H1 (cell line): ENCODE measurements at places on chromosomes 2 and 18.
A peak's percentile ranks its signal among the peaks of the same experiment; 100 is the strongest.

GRCh38 chr2:240560480-240561324, 545 bp downstream of the DUSP28 start:
- DNase-seq, result peak; percentile 91
- H3K36me3 ChIP-seq, result no peaks in the 10 kb centered on the region
- H3K27me3 ChIP-seq, result peaks cover 33% of the 10 kb centered on the region
- H3K4me3 ChIP-seq, result peak overlapping the region; percentile 66
- H3K4me1 ChIP-seq, result peaks cover 7% of the 10 kb centered on the region

- no peak overlapping the region for H3K27ac ChIP-seq
- H3K4me1 ChIP-seq, result peaks cover 9% of the 10 kb centered on the region
- no peaks in the 10 kb centered on the region for H3K36me3 ChIP-seq
- DNase-seq, result no peak
- H3K4me3 ChIP-seq, result peak overlapping the region; percentile 41
These were observed 711 bp downstream of the DOK6 start for GRCh38 chr18:69401226-69401971.

DNA sequence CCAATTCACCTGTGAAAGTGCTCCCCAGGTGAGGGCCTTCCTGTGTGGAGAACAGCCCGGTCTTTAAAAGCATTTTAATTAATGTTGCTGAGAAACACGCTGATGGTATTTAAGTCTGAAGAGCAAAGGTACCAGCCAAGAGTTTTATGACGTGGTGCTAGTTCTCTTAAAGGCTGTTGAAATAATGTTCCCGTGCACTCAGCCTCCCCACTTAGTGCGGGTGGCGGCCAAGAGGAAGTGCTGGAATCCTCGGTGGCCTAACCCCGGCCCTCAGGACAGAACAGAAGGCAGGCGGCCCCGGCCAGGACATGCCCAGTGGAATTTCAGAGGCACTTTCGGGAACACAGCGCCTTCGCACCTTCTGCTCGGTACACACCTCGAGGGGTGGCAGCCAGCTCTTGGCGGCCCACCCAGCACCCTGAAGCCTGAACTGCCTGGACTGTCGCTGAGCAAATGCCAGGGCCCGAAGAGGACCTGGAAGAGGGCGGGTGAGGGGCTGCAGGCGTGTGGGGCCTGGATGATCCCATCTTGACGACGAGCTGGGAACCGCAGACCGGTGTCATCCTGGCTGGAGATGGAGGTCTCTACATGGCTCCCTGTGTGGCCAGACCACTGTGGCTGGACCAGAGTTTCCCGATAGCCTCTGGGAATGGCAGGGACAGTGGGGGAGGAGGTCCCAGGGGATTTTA, 142.9 kb downstream of the ASB1 start:
- no peaks in the 10 kb centered on the region for H3K4me1 ChIP-seq
- no peak for DNase-seq
- H3K4me3 ChIP-seq, result no peak overlapping the region
- H3K27ac ChIP-seq, result no peak overlapping the region
- H3K27me3 ChIP-seq, result no peaks in the 10 kb centered on the region

DNA sequence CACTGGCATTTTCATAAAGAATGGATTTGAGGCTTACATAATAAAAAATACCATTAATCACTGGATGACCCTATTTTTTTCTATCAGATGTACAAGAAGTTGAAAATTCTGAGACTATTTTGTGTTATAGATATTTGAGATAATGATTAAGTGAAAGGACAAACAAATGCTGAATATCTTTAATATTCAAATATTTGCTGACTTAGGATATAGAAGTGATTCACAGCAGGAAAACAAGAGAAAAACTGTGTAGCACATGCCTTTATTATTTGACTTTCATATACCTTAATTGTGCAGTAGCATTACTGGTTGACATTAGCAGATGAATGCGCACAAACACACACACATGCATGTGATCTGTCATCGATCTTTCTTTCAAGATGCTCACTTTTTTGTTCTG, 766.5 kb downstream of the SATB2 start:
- no peak overlapping the region for H3K4me3 ChIP-seq
- no peak overlapping the region for H3K27ac ChIP-seq
- no peaks in the 10 kb centered on the region for H3K36me3 ChIP-seq
- no peak for DNase-seq
- no peaks in the 10 kb centered on the region for H3K27me3 ChIP-seq

- no peaks in the 10 kb centered on the region for H3K4me1 ChIP-seq
- H3K27me3 ChIP-seq, result no peaks in the 10 kb centered on the region
- H3K27ac ChIP-seq, result no peak overlapping the region
- no peak for DNase-seq
- H3K36me3 ChIP-seq, result no peaks in the 10 kb centered on the region; the same call in 1 of the 2 replicates
These were observed 11.7 kb upstream of the C18orf63 start for GRCh38 chr18:74303936-74304335.

DNA sequence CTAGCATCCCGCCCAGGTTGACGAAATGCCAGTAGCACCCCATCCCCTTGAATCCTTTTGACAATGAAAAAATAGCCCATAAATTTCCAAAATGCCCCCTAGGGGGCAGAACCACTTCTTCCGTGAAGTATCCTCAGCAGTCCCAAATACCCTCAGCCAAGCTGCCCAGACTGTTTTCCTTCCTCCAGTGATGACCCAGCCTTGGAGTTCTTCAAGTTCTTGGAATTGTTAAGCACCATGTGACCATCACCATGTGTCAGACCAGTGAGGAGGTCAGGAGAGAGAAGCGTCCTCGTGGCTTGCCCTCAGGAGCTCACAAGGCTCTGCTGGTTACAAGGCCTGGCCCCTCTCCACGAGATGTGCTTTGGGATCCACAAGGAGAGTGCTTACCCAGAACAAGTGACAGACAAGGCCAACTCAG, 1.4 kb upstream of the SLC23A3 start:
- H3K4me3 ChIP-seq, result no peak overlapping the region
- peak; percentile 58 for DNase-seq
- H3K27me3 ChIP-seq, result no peaks in the 10 kb centered on the region
- peaks cover 7% of the 10 kb centered on the region; the same call in 1 of the 2 replicates for H3K4me1 ChIP-seq
- peaks cover 2% of the 10 kb centered on the region; the same call in 1 of the 2 replicates for H3K36me3 ChIP-seq
- no peak overlapping the region for H3K27ac ChIP-seq

DNA sequence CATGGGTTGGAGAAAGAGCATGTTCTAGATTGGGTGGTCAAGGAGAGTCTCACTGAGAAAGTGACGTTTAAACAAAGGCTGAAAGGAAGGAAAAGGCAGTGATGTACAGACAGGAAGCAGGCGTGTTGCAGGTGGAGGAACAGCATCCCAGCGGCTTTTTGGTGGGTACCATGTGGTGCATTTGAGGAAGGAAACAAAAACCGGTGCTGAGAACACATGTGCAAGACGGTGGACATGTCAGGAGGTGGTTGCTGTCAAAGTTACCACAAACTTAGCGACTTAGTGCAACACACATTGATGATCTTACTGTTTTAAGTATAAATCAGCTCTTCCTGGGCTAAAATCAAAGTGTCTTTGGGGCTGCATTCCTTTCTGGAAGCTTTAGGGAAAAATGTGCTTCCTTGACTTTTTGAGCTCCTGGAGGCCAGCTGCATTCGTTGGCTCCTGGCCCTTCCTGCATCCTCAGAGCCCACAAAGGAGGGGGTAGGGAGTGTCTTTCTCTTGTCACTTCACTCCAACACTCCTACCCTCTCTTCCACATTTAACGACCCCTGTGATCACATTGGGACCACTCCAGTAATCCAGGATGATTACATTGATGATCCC, 380.6 kb downstream of the FBXO15 start:
- no peaks in the 10 kb centered on the region; the same call in 1 of the 2 replicates for H3K4me1 ChIP-seq
- no peak overlapping the region for H3K27ac ChIP-seq
- no peaks in the 10 kb centered on the region for H3K36me3 ChIP-seq
- no peaks in the 10 kb centered on the region for H3K27me3 ChIP-seq

DNA sequence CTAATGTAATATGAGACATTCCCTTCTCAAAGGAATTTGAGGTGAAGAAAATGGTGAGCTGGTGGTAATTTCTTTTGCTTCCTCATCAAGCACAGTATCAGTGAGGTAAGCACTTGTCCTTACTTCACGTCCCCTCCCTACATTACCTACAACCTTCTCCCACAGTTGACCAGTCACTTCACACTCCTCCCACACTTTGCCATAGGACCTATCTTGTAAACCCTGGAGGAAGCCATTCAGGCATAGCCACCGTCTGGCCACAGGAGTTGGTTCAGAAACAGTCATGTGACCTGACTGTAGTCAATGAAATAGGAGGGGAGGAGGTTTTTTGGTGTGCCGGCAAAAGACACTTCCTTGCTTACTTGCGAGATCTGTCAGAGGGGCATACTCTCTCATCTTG, 12.1 kb downstream of the ACOXL start:
- H3K27me3 ChIP-seq, result no peaks in the 10 kb centered on the region
- no peaks in the 10 kb centered on the region; the same call in 1 of the 2 replicates for H3K36me3 ChIP-seq
- H3K4me3 ChIP-seq, result no peak overlapping the region
- no peak overlapping the region for H3K27ac ChIP-seq
- no peak for DNase-seq
- H3K4me1 ChIP-seq, result peaks cover 35% of the 10 kb centered on the region

DNA sequence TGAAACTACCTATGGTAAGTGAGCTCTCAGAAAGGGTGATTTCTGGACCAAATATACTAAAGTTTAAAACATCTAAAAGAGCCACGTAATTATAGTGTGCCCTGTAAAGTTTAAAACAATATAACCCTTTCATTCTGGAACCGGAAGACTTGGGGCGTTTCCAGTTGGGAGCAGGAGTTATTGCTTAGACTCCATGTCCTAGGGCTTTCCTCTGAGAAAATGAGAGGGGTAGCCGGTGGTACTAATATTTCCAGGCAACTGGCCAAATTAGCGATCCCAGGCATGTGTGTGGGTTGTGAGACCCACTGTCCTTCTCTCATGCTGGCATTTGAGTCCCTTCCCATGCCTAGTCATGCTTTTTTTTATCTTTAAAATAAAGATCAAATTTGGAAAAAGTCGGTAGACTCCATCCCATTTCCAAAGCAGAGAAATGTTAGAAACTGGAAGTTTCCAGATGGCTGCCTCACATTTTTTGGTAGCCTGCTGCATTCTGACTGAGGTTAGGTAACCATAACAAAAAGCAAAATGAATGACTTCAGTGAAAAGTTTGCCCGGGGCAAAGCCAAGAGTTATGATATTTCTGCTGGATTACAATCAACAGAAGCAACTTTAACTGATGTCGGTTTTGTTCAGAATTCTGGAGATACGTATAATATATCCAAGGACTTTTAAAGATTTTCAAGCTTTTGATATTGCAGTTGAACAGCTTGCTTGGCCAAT, 227.4 kb downstream of the SS18 start:
- no peaks in the 10 kb centered on the region for H3K27me3 ChIP-seq
- no peak overlapping the region for H3K4me3 ChIP-seq
- no peaks in the 10 kb centered on the region for H3K4me1 ChIP-seq
- no peak for DNase-seq
- H3K36me3 ChIP-seq, result no peaks in the 10 kb centered on the region

DNA sequence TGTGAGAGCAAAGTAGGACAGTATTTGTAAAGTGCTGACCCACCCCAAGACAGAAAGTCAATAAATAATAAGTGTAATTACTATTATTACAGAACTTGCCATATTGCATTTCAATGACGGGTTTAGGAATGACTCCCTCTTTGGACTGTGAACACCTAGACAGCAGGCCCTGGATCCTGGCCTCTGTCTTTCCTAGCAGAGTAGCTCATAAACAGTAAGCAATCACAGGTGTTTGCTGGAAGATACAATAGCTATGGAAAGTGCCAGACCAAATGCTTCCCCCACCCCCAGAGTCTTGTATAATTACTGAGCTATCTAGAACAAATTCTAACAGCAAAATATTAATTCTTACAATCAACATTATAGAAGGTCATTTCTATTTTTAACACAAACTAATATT, 20.1 kb upstream of the MYO1B start:
- no peaks in the 10 kb centered on the region for H3K36me3 ChIP-seq
- no peak for DNase-seq
- H3K4me3 ChIP-seq, result no peak overlapping the region
- H3K27me3 ChIP-seq, result no peaks in the 10 kb centered on the region

GRCh38 chr18:6086731-6087130, 191.4 kb upstream of the TMEM200C start:
- DNase-seq, result no peak
- no peak overlapping the region for H3K4me3 ChIP-seq
- H3K4me1 ChIP-seq, result no peaks in the 10 kb centered on the region
- no peaks in the 10 kb centered on the region for H3K27me3 ChIP-seq

DNA sequence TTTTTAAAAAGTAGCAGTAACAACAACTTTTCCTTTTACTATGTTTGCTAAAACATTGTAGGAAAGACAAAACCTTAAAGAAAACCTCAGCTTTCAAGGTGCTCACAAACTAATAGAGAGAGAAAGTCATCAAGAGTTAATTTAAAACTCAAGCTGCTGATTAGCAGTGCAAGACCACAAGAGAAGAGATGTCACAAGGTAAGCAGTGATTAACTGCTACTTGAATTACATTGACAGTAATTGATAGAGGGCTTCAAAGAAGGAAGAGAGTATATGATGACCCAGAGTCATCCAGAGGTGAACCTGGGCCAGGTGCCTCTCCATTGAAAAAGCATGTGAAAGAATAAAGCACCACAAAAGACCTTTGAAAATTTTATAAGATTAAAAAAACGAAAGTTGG, 939.6 kb upstream of the CNTNAP5 start:
- no peaks in the 10 kb centered on the region for H3K27me3 ChIP-seq
- no peaks in the 10 kb centered on the region for H3K36me3 ChIP-seq
- H3K4me3 ChIP-seq, result no peak overlapping the region
- no peaks in the 10 kb centered on the region for H3K4me1 ChIP-seq

- H3K36me3 ChIP-seq, result no peaks in the 10 kb centered on the region
- no peak overlapping the region for H3K27ac ChIP-seq
- no peak overlapping the region for H3K4me3 ChIP-seq
- H3K4me1 ChIP-seq, result peaks cover 12% of the 10 kb centered on the region
- DNase-seq, result no peak
These were observed 1.5 kb downstream of the GDF7 start for GRCh38 chr2:20668451-20668850.

- no peak overlapping the region for H3K4me3 ChIP-seq
- no peak for DNase-seq
- no peak overlapping the region for H3K27ac ChIP-seq
- H3K27me3 ChIP-seq, result no peaks in the 10 kb centered on the region
- H3K4me1 ChIP-seq, result no peaks in the 10 kb centered on the region
These were observed 280.9 kb upstream of the CDH2 start for GRCh38 chr18:28457784-28458183.

- H3K4me3 ChIP-seq, result no peak overlapping the region
- peaks cover 25% of the 10 kb centered on the region; the same call in 1 of the 2 replicates for H3K36me3 ChIP-seq
- H3K4me1 ChIP-seq, result peaks cover 19% of the 10 kb centered on the region
- no peak overlapping the region for H3K27ac ChIP-seq
- no peak for DNase-seq
These were observed 3.3 kb upstream of the GPBAR1 start for GRCh38 chr2:218257390-218257981.

- no peak overlapping the region for H3K4me3 ChIP-seq
- H3K27ac ChIP-seq, result no peak overlapping the region
- H3K36me3 ChIP-seq, result no peaks in the 10 kb centered on the region
- H3K4me1 ChIP-seq, result no peaks in the 10 kb centered on the region
- no peak for DNase-seq
These were observed 299.0 kb downstream of the FBXO15 start for GRCh38 chr18:73848656-73849055.

DNA sequence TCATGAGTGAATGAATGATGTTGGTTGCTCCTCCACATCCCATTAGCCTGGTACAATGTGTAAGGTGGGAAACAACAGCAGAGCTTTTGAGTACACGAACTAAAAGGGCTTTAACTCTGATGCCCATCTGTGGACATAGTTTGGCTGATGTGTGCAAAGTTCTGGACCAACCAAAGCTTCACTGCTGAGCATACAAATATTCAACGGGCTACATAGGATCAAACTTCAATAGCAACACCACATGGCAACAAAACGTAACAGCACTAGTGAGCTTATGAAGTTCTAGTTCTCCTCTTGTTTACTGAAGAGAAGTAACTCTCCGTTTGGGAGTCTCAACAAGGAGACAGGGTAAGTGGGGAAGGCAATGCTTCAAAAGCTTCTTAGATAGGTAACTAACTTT, 20.4 kb downstream of the STAM2 start:
- no peak overlapping the region for H3K27ac ChIP-seq
- no peak for DNase-seq
- H3K27me3 ChIP-seq, result no peaks in the 10 kb centered on the region
